ENCODE measurements at places on chromosomes 7 and 10. TPM values are rescaled to one million over a fixed set of nuclear protein-coding genes. Genes with fewer than 3 reads are reported as not detected.

GRCh38 chr7:3196629-3197400 is 104.2 kb upstream of the SDK1 start:
- DNase-seq = no peak

DNA sequence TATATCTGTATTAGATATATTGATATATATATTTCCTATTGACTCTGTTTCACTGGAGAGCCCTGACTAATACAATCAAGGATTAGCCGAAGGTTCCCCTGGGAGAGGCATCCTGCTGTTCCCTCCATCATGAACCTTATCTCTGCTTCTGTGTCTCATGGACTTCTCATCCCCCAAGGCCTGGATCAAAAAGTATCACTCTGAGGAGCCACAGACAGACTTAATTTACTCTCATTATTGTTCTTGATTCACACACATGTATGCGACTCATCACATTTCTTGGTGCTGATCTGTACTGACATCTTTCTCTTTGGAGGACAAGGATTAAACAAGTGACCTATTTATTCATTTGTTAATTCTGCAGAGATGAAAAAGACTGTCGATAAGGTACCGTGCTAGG is 550.2 kb downstream of the KCNMA1 start:
- no peak for DNase-seq

GRCh38 chr10:106500925-106501525 is 663.5 kb downstream of the SORCS1 start:
- no peak for DNase-seq

GRCh38 chr10:128646956-128647355 is 520.7 kb upstream of the MKI67 start:
- no peak for DNase-seq

DNA sequence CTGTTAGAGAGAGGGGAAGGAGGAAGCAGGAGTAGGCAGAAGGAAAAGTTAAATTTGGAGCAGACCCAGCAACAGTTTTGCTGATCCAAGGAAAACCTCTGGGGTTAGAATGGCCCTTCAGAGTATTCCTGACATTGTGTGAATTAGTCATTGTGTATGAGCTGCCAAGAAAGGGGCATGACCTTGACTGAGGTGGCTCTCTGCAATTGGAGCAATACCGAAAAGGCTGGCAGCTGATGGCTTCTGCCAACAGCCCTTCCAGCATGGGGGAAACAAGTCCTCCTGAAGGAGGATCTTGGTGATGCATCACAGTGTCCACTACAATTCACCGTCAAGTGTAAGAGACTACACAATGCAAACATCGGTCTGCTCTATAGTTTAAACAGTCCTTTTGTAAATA is 20.6 kb upstream of the WASL start:
- DNase-seq = no peak

DNA sequence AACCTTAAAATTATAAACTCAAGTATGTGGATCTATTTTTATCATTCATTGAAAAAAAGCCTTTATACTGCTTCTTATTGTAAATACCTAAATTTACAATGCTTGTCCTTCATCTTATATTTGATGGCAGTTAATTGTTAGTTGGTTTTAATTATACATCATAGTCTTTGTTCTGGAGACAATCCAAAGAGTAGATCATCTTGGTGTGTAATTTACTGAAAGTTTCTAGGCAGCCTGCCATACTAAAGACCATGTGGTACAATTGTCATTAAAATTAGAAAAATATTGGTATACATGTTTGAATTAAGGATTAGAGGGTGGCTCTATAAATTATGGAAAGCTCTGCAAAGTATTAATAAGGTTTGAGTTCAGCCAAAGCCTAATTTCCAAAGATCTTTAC is 231.4 kb downstream of the KCND2 start:
- no peak for DNase-seq

DNA sequence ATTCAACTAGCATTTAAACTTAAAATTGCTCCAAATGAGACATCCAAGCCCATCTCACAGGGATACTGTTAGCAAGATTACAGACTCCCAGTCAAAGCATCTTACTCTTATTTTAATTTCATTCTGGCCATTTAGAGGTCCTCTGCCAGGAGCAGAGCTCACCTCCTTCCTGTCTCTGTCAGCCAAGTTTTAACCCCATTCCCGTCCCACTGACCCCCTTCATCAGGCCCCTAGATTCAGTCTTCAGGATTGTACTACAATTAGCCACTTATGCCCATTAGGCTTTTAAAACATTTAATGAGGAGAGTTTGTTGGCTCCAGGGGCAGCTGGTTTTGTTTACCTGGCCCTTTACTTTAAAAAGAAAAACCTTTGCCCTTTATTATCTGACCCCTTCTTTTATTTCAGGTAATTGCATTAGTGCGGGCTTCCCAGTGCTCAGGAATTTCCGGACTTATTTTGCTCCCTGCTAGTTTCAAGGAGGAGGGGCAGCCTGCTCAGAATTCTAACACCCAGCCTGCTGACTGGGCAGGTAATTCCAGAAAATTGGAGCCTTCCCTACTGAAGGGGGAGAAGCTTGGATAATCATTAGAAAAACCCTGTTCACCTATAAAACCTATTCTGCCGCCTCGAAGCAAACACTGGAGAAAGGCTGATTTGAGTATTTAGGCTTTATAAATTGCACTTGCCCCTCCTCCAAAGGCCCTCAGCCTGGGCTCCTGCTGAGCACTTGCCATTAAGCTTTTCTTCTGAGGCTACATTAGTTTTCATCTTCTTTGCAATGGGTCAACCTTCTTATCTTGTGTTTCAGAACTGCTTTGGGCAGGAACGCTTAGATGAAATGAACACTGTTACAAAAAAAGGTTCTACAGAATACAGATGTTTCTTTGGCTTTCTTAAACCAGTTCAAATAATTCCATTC is 200.5 kb upstream of the HPS1 start:
- no peak for DNase-seq

GRCh38 chr10:97708976-97709946 is 4.3 kb upstream of the MARVELD1 start:
- no peak for DNase-seq

Gene BAIAP2L1
- 1.5 TPM for total RNA-seq
